ENCODE measurements at places on chromosomes 6 and 20. TPM values are rescaled to one million over a fixed set of nuclear protein-coding genes. Genes with fewer than 3 reads are reported as not detected.

BCAS1 gene
- not detected for total RNA-seq

KCNK16 gene
- total RNA-seq: not detected

HLA-DQB2 gene
- not detected for total RNA-seq

NHLRC1 gene
- total RNA-seq: 3.4 TPM

NUS1 gene
- 7.4 TPM for total RNA-seq

CCDC170 gene
- not detected for total RNA-seq

OPRM1 gene
- not detected for total RNA-seq

SLPI gene
- not detected for total RNA-seq

SLC22A16 gene
- total RNA-seq: 0.42 TPM

CYP39A1 gene
- total RNA-seq: 6.2 TPM

ASIP gene
- not detected for total RNA-seq

TFAP2B gene
- total RNA-seq: 0.10 TPM

OPN5 gene
- total RNA-seq: not detected

RUNX2 gene
- total RNA-seq: 37.2 TPM

VTA1 gene
- 178 TPM for total RNA-seq

PGC gene
- not detected for total RNA-seq

PAX1 gene
- total RNA-seq: not detected

APCDD1L gene
- 24.2 TPM for total RNA-seq

NKAIN2 gene
- total RNA-seq: not detected

PNLDC1 gene
- total RNA-seq: not detected

LY6G5B gene
- 1.1 TPM for total RNA-seq

APOM gene
- 6.9 TPM for total RNA-seq

OPRL1 gene
- 0.59 TPM for total RNA-seq

AVP gene
- not detected for total RNA-seq

HLA-G gene
- not detected for total RNA-seq

KCNG1 gene
- 4.5 TPM for total RNA-seq

UBD gene
- total RNA-seq: 0.17 TPM

TSBP1 gene
- not detected for total RNA-seq

RSPO4 gene
- total RNA-seq: not detected

MYCT1 gene
- total RNA-seq: 0.37 TPM

WFDC8 gene
- not detected for total RNA-seq

C20orf144 gene
- not detected for total RNA-seq

CLIC5 gene
- total RNA-seq: not detected

C2 gene
- 2.9 TPM for total RNA-seq
